ENCODE measurements at places on chromosomes 12 and 14. TPM values are rescaled to one million over a fixed set of nuclear protein-coding genes. Genes with fewer than 3 reads are reported as not detected.

The NYNRIN gene
- polyA plus RNA-seq, result 46.0 TPM

The RPGRIP1 gene
- polyA plus RNA-seq, result 0.56 TPM

The HOXC13 gene
- not detected for polyA plus RNA-seq

The HOTAIR gene
- 1.3 TPM for polyA plus RNA-seq

DNA sequence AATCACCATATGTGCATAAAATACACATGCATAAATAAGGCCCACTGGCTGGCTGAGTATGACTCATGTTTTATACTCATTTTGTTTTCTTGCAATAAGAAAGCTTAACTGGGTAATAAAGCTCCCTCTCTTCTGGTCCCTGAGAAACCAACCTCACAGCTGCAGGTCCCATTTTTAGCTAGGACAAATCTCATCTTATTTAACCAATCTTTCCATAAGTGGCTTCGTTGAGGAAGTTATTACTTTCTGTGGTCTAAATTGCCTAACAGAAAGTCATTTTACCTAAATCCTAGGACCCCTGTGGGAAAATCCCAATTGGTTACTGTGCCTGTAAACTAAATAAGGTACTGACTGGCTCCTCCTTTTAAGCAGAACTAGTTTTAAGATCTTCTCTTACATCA, 232.8 kb upstream of the FBXO33 start:
- no peak for DNase-seq

GRCh38 chr12:124861898-124862676, 1.6 kb downstream of the SCARB1 start:
- DNase-seq, result no peak

DNA sequence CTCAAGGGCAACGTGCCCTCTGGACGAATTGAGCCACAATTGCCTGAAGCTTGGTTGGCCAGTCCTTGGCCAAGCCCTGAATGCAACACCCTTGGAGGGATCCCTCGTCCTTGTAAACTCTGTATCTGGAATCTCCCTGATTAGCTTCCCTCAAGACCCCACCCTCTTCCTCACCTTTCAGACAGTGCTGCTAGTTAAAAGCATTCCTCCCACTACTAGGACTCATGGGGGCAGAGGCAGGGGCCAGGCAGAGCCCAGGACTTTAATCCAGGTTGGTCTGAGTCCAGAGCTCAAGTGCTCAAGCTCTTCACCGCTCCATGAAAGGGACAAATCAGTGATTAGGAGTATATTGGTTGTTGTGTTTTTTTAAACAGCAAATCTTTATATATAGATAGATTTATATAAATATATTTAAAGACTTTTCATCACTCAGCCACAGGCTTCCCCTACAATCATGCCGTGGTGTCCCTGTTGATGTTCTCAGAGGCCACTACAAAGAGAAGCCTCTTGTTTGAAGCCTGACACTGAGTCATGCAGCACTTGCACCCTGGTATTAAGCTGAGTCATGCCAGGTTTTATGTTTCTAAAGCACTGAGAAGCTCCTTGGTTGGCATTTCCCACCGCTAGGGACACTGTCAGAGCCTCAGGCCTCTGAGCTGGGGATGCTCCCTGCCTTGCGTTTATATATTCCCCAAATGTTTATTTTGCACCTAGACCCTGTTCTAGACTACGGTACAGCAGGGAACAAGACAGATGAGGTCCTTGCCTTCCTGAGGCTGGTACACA, 53.8 kb upstream of the GSC start:
- DNase-seq, result no peak

GRCh38 chr12:13596714-13597113, 384.7 kb downstream of the GRIN2B start:
- DNase-seq, result no peak

DNA sequence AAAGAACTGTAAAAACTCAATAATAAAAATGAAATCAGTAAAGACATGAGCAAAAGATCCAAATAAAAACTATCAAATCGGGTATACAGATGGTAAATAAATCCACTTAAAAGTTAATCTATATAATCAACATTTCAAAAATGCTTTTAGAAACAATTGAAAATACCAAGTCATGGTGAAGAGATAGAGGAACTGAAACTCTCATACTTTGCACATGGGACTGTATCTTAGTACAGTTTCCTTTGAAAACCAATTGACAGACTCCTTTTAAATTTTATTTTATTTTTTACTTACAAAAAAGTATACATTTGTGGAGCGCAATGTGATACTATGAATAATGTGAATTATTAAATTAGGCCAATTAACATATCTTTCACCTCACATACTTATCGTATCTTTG, 98.6 kb upstream of the FAR2 start:
- DNase-seq, result no peak

GRCh38 chr12:110865521-110865920, 18.7 kb downstream of the CCDC63 start:
- no peak for DNase-seq

DNA sequence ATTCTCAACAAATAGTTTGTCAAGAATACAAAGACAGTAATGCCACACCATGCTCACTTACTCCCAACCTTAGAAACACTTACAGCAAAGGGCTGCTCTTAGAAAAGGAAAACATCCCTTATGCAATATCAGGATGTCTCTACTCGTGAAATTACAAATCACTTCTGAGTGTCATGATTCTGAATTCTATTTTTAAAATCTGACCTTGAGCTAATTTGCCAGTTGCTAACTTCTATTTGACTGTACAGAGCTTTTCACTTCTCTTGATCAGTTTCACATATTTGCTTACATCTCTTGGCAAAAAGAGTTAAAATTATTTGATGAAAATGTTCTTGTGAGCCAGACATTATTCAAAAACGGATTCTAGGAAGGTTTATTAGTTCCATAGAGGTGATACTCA, 136.7 kb upstream of the SLC35F4 start:
- no peak for DNase-seq

GRCh38 chr12:11711651-11712327, 62.3 kb downstream of the ETV6 start:
- no peak for DNase-seq
